ENCODE measurements at places on chromosomes 16 and 17.

DNA sequence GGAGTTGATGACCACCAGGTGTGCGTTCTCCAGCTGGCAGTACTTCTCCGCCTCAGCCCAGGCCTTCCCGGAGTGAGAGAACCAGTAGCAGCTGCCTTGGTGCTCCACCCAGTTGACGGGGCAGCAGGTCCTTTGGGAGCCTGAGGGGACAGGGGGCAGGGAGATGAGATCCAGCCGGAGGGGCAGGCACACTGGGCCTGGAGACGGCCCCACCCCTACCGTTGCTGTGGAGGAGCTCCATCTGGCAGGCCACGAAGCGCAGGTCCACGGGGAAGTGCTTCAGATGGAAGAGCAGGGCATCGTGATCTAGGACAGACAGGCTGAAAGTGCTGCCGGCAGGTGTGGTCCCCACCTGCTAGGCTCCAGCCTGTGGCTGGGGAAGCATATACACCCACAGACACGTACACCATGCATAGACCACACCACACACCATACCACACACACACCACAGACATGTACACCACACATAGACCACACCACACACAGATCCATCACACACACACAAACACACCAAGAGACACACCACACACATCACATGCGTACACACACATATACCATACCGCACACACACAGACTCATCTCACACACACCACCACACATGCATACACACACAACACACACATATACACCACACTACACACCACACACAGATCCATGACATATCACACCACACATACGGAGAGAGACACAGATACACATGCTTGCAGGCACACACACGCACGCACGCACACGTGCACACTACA lies 7.4 kb downstream of the ASGR2 start:
- no peak for DNase-seq

GRCh38 chr16:64421515-64421914 lies 700.3 kb downstream of the CDH11 start:
- DNase-seq = no peak

DNA sequence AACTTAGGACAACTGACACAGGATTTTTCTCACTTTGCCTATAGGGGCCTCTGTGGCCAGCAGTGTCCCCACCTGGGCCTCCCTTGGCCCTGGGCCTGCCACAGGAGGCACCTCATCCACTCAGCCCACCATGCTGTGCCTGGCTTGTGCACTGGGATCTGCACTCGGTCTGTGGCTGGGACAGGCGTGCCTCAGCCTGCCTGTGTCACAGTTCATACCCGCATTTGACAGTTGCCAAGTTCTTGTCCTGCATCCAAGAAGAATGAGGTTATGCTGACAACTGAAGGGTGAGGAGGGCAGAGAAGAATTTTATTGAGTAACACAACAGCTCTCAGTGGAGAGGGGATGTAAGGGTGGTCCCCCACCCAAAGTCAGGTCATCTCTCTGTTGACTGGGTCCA lies 36.0 kb downstream of the ZFP90 start:
- no peak for DNase-seq

DNA sequence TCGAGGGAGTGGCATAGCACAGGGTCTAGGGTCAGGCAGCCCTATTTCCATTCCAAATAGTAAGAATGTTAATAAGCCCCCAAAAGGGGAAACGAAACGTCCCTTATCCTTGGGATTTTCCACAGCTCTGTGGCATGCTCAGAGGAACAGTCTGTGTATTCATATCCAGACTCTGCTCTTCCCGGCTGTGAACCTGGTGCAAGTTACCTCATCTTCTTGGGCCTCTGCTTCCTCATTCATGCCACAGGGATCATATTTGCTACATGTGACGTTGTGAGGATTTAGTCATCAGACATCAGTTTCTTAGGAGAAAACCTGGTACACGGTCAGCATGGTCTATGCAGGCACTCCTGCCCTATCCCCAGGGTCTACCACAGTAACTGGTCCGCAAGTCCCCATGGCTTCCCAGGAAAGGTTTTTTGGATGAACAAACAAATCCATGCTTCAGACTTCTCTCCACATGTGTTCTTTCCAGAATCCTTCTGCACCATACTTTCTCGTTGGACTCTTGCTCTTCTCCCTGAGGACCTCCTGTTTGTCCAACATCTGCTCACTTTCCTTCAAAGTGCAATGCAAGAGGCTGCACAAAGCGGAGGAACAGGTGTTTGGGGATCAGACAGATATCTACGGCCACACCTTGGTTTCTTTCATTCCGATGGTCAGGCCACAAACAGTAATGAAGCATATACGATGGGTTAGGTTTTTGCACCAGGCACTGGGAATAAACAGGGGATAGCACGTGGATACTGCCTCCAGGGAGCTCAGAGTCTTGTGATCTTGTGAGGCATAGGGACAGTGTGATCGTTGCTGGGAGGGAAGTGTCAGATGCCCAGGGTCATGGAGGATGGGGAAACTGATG lies 17.7 kb downstream of the GLP2R start:
- DNase-seq = no peak

DNA sequence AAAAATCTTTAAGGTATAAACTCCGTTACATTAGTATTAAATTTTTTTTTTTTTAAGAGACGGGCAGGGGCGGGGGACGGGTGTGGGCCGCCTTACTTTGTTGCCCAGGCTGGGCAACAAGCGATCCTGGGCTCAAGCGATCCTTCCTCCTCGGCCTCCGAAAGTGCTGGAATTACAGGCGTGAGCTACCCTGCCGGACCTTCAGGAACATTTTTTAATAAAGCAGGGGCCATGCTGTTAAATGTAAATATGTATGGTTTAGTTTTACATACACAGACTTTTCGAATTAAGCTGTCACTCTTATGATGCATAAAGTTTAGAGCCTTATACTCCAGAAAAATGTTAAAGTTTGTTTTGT lies 2.4 kb downstream of the PPM1D start:
- no peak for DNase-seq

GRCh38 chr17:27256225-27257030 lies 37.5 kb upstream of the WSB1 start:
- DNase-seq = no peak

DNA sequence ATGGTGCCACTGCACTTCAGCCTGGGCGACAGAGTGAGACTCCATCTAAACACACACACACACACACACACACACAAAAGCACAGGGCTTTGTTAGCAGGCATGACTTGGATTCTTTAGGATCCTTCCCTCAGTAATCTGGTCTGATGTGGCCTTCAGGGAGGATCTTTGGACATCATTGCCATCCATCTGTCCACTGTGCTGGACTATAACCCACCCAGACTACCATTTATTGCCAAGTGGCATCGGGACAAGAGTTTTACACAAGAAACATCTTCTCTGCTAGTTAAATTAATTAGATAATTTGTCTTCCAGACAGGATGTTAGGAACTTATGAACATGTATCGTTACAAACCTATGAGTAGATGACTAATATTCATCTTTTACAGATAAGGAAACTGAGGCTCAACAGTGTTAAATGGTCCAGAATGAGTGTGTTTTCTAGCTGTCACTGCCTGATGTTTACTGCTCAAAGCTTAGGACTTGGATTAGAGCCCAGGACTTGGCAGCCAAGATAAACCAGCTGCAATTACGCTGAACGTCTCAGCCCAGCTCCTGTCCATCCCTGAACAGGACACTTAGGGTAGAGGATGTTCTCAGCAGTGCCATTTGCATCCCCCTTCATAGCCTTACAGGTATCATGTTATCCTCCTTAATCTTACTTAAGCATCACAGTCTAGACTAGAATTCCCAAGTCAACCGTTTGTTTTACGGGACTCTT lies 285.8 kb downstream of the WWOX start:
- DNase-seq = no peak

- DNase-seq = no peak
These were observed 32.5 kb upstream of the TNFRSF13B start for GRCh38 chr17:17004251-17004996.

GRCh38 chr17:3531266-3532101 lies 26.1 kb downstream of the TRPV3 start:
- DNase-seq = no peak

DNA sequence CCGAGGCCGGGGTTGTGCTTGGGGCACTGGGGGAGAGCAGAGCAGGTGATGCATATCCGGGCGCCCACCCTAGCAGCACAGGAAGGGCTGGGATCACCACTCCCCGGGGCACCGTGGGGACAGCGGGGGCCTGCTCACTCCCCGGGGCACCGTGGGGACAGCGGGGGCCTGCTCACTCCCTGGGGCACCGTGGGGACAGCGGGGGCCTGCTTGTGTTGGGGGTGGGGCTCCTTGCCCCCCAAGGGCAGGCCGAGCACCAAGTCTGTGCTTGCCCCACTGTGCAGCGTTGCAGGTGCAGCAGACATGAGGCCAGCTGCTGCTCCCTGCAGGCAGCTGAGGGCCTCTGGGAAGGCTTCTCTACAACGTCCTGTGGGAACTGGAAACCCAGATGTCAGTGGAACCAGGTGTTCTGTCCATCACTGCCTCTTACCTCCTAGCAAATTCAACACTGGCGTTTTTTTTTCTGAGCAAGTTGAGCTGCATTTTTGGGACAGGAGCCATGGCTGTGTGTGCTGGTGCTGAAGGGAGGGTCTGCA lies 25.0 kb upstream of the ZNF750 start:
- no peak for DNase-seq

DNA sequence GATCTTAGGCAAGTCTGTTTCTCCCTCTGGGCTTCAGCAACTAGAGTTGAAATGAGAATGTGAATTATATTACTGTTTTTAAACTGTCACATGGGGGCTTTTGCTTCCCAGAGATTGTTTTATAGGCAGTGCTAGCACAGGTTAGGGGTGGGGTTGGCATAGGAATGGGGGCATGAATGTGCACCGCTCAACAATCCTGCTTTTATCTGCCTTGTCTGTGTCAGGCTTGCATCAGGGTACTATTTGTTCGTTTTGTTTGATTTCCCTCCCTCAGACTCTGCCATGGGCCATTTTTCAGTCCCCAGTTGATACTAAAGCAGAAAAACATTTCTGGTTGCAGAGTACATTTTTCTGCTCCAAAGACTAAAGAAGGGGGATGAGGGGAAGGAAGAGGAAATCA lies 34.6 kb upstream of the IRX6 start:
- no peak for DNase-seq

DNA sequence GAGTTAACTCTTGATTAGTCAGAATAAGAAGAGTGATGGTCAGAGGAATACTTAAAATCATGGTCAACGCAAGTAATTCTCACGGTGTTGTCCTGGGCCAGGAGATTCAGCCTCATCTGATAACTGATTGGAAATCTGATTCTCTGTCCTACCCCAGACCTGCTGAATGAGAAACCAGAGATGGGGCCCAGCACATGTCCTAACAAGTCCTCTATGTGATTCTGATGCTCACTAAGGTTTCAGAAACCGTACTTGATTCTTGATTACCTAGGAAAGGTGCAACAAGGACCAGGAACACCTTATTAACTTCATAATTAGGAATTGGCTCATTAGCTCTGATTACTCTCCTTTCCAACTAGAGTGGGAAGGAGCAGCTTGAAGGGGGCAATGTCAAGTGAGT lies 44.5 kb downstream of the ANKFY1 start:
- DNase-seq = no peak

GRCh38 chr16:31440516-31441184 lies 1.9 kb downstream of the ZNF843 start:
- no peak for DNase-seq

DNA sequence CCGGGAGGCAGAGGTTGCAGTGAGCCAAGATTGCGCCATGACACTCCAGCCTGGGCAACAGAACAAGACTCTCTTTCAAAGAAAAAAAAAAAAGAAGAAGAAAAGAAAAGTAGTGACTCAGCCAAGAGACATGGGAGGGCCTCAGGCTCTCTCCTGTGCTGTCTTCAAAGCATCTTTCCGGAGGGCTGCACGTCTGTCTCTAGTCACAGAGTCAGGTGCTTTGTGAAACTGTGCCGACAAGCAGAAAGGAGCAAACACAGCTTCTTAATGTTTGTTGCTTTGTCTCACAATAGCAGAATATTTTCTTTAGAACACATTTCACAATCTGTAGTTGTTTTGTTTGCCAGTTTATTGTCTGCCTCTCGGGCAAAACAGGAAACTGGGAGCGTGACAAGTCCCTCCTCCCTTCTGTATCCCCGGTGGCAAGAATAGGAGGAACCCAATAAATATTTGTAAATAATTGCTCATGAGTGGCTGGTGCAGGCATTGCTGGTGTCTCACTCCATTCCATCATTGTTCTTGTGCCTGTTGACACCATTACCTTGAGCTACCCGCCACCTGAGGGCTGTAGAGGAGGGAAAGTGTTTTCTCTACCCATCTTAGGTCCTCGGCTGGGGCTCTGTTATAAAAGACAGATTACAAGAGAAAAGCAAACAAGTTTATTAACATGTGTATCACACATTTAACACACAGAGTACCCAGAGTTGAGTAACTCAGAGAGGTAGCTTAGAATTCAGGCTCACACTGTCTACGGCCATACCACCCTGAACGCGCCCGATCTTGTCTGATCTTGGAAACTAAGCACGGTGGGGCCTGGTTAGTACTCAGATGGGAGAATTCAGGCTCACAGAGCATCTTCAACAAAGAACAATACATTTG lies 5.5 kb downstream of the GAST start:
- no peak for DNase-seq

- DNase-seq = no peak
These were observed 765 bp downstream of the MYO18A start for GRCh38 chr17:29179232-29180033.

DNA sequence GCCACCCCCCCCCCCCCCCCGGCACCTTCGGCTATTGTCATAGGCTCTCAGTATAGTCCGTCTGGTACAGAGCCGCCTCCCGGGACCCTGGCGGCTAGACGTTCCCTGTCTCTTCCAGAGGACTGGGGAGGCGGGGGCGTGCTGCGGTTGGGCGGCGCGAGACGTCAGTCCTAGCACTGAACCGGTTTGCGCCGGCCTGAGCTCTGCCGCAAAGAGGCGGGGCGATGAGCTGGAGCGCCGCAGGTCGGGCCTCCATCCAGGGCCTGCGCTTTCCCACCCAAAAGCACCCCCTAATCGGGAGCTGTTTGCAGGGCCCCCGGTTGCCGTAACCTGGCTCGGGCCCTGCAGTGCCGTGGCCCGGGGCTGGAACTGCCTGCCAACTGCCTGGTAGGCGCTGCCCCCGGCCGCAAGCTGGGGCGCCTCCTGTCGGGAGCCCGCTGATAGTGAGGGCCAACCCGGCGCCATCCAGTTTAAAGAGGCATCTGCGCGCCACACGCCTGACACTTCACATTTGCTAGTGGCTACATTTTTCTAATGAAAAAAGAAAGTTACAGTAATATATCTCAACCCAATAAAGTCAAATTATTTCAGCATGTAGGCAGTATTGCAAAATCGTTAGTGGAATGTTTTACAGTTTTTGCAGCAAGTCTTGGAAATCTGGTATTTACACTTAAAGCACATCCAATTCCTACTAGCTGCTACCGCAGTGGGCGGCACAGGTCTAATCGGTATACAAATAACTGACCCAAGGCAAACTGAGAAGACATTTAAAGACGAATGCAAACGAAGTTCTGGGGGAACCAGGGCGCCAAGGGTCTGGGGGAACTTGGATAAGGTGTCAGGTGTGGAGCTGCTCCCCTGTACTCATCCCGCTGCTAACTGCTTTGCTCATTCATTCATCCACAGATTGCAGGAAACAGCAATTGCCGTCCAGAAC lies 753 bp upstream of the USP22 start:
- DNase-seq = peak; percentile 70

- DNase-seq = no peak
These were observed 14.6 kb upstream of the HSBP1 start for GRCh38 chr16:83793179-83793578.

GRCh38 chr16:17177242-17177958 lies 293.4 kb downstream of the XYLT1 start:
- no peak for DNase-seq

All from NCI-H1048 (cell line).